ENCODE measurements at places on chromosomes 11 and 22. TPM values are rescaled to one million over a fixed set of nuclear protein-coding genes. Genes with fewer than 3 reads are reported as not detected.

GRM5 gene
- total RNA-seq: not detected

MYBPC3 gene
- total RNA-seq: not detected

NR1H3 gene
- total RNA-seq: 1.3 TPM

SLC17A6 gene
- not detected for total RNA-seq

MRPL49 gene
- total RNA-seq: 62.7 TPM

POU2AF2 gene
- not detected for total RNA-seq

LRP4 gene
- not detected for total RNA-seq

BTBD18 gene
- not detected for total RNA-seq

RCOR2 gene
- total RNA-seq: not detected

OR4A15 gene
- not detected for total RNA-seq

C11orf86 gene
- total RNA-seq: not detected

PHOX2A gene
- total RNA-seq: not detected

HBD gene
- total RNA-seq: not detected

DBX1 gene
- total RNA-seq: not detected

PARVG gene
- 122 TPM for total RNA-seq

MPZL3 gene
- 15.3 TPM for total RNA-seq

- peak; percentile 64 for DNase-seq
Measured at GRCh38 chr11:119691020-119691666, 37.9 kb downstream of the NECTIN1 start.

DNA sequence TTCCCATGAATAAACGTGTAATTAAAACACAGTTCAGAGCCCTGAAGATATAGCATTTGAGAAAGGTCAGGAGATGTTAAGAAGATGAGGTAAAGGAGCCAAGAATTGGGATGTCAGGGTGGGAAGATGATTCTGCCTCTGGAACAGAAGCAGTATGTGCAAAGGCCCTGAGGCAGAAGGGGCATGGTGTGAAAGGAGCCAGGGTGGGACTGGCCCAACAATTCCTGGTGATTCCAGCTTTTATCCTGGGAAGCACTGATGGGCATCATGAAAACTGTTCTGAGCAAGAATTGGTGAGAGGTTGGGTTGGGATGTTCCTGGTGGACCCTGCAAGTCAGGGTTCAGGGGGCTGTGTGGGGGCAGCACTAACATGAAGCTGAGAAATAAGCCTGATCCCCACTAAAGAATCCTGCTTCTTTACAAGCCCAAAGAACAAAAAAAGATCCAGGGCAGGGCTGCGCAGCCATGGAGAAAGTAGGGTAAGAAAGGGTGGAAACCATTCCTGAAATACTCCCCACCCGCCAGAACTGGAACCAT, 2.5 kb upstream of the FXYD6 start:
- peak; percentile 15 for DNase-seq

- DNase-seq: no peak
Measured at GRCh38 chr22:46083383-46084350, 66.7 kb upstream of the PPARA start.

DNA sequence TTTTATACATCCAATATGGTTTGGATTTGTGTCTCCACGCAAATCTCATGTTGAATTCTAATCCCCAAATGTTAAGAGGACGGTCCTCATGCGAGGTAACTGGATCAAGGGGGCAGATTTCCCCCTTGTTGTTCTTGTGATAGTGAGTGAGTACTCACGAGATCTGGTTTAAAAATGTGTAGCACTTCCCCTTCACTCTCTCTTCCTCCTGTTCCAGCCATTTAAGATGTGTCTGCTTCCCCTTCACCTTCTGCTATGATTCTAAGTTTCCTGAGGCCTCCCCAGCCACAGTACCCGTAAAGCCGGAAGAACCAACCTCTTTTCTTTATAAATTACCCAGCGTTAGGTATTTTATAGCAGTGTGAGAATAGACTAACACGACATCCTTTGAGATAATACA, 98.6 kb downstream of the TTC28 start:
- DNase-seq: no peak

- DNase-seq: peak; percentile 61
Measured at GRCh38 chr22:19756288-19757128, 4.1 kb upstream of the TBX1 start.

- no peak for DNase-seq
Measured at GRCh38 chr11:66919923-66920322, 38.3 kb downstream of the PC start.

DNA sequence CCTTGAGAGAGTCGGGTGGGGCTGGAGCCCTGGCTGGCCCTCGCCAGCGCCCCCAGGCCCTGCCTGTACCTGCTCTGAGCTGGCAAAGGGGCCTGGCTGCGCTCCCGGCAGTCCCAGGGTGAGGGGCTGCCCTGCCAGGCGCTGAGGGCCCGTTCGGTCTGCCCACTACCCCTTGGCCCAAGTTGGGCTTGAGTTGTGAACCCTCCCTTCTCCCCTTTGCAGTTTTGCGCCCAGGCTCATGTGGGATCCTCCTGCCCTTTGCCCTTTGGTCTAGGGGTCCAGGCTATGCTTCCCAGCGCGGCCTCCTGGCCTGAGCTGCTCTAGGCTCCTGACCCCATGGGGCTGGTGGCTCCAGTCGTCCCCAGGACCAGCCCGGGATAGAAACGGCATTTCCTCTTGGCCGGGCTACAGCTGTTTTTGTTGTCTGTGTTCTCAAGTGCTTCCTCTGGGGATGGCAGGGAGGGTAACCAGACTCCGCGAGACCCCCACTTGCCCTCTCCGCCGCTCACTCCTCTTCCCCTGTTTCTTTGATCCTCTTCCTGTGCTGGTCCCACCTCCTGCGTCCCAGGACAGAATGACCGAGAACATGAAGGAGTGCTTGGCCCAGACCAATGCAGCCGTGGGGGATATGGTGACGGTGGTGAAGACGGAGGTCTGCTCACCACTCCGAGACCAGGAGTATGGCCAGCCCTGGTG, 34.9 kb downstream of the PRDM11 start:
- DNase-seq: no peak

DNA sequence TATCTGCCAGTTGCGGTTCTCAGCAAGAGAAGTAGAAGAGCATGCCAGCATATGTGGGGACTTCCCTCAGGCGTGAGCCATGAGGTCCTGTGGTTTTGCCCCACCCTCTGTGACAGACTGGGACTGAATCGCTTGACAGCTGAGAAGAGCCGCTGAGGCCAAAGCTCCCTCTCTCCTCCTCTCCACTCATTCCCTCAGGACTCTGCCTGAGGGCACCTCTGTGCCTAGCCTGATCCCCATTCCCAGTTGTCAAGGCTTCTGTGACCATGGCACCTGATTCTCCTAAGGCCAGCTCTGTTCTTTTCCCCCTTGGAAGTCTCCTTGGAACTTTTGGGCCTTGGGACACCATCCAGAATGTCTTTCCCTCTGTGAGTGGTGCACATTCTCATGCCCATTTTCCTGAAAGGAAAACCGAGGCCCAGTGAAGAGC, 27.0 kb downstream of the ART5 start:
- peak; percentile 60 for DNase-seq

DNA sequence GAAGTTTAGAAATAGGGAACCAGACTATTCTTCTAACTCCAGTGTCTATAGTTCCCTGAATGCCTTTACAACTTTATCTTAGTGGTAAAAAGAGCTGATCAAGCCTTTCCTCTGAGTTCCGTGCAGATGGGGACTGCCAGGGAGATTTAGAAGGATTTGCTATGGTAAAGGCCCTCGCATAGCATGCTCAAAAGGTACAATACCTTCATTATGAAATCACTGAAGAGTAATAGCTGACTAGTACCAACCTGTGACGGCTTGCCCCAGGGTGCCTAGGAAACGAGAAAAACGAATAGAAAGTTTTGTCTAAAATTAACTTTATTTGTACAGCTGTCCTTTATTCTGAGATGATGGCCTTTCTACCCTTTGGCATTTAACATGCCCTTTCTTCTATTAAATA, 150.1 kb upstream of the ARHGAP42 start:
- DNase-seq: no peak

- DNase-seq: peak; percentile 19
Measured at GRCh38 chr11:128463371-128463829, 124.0 kb downstream of the ETS1 start.

DNA sequence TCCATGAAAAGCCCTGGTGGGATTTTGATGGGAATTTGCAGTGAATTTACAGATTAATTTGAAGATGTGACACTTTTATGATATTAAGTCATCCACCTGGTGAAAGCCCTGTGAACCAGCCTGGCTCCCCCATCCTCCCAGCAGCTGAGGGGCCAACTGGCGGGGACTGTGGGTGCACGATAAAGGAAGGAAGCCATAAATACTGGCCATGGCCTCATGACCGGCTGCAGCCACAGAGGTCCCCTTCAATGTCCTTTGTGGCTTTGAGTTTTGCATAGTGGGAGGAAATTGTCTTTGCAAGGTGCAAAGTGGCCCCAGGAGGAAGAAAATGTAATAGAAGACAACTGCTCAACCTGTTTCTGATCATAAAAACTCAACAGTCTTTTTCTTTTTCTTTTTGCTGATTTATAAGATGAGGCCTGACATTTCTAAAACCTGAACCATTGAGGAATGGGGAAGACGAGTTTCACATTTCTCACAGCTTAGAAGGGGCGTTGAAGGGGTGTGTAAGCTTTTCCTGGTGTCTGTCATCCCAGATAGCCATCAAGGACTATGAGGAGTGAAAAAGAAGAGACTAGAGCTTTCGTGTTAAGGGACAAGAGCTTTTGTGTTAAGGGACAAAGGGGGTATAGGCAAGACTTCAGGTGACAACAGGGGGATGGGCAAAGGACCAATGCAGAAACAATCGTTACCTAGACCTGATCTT, 6.3 kb upstream of the NDUFV1 start:
- no peak for DNase-seq

GRCh38 chr11:102516179-102516578, 14.4 kb downstream of the MMP7 start:
- DNase-seq: no peak

DNA sequence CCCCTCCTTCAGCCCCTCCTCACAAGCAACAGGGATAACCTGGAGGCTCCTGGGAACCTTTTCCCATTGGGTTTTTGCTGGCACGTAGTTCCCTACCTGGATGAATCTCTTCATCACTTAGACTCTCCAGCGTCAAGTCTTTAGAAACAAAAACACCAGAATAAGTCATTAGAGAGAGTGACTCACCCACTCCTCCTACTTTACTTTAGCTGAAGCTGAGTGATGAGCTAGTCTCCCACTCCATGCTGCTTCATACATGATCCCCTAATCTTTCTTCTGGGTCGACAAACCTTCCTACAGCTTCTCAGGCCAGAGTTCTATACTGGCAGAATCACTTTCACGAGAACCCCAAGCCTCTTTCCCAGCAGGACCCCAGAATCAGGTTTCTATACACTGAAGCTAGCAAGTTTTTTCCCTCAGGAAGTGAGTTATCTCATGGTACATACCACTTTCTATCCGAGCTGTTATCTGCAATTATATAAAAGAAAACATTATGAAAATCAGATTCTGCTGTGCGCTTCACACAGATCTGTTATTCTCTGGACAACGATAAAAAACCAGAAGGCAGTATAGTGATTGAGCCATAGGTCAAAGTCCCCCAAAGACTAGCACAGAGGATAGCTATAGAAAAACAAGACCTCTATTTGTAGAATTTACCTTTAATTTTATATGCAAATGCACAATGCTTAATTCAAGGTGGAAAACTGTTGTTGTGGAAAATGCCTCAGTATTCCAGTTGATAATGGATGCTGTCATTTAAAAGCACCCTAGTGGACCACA, 18.7 kb downstream of the DRICH1 start:
- no peak for DNase-seq

DNA sequence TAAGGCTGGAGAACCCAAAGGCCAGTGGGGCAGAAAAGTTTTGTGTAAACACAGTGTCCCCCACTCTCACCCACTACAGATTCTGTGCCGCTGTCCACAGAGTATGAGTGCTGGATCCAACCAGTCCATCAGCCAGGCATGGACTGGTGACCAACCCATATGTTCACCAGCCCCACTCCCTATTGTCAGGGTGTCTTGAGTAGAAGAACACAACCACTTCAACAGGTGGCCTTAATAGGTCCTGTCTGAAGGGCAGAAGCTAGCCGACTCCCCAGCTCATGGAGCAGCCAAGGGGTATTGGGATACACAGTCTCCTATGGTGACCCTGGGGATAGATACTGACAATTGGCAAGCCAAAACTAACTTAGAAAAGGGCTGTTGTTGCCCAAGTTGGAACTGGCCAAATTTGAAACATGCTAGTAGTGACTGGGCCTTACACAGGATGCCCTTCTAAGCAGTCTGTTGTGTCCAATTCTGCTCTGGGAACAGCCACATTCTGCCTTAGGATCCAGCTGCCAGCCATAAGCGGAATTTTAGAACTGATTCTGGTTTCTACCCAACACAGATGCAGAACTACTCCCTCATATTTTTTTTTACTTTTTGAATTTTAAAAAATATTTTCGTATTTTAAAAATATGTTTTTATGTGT, 19.8 kb upstream of the PGM2L1 start:
- no peak for DNase-seq

- no peak for DNase-seq
Measured at GRCh38 chr11:4095509-4096230, 1.1 kb downstream of the RRM1 start.

DNA sequence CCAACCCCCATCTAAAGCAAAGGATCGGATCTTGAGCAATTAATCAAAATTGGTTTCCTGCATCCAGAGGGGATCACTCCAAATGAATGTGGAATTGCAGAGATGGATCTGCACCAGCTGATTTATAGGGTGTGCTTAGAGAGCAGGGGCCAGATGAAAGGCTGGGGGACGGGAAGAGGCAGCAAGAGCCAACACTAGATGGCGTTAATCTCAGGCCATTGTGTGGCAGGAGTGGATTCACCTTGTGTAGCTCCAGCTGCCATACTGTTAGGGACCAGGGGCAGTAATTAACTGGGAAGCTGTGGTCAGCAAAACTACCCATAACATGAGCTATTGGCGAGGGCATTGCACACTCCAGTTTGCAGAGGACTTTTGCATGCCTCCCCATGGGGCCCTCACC, 35.6 kb downstream of the SERPINH1 start:
- no peak for DNase-seq

DNA sequence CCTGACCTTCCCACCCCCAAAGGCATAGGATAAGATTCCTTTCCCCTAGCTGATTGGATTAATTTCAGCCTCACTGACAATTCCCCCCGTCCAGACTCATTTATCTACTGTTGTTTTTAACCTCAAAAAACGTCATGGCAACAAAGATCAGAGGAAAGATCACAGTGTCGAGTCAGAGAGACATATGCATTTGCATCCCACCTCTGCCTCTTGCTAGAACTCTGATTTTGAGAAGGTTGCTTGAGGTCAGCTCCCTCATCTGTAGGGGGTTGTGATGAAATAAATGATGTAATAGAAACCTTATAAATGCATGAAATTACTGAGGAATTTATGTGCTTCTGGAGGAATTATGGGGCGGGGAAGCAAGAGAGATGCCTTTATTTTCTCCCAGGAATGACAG, 53.3 kb upstream of the SYN3 start:
- DNase-seq: peak; percentile 31

- DNase-seq: no peak
Measured at GRCh38 chr11:126999366-126999765, 1.2 kb downstream of the KIRREL3 start.

- no peak for DNase-seq
Measured at GRCh38 chr11:9320047-9320446, 5.7 kb upstream of the TMEM41B start.

- no peak for DNase-seq
Measured at GRCh38 chr11:27367881-27368280, 4.9 kb upstream of the CCDC34 start.

- DNase-seq: no peak
Measured at GRCh38 chr11:117819096-117820040, 5.2 kb downstream of the FXYD2 start.
